Mammary epithelial cell (primary cell): ENCODE measurements at places on chromosomes 2 and 18. TPM values are rescaled to one million over a fixed set of nuclear protein-coding genes. Genes with fewer than 3 reads are reported as not detected.

Gene VAMP5
- total RNA-seq = 6.0 and 7.3 TPM in 2 replicates

Gene GRB14
- total RNA-seq = 7.3 TPM

Gene CNTNAP5
- total RNA-seq = not detected

Gene SPEG
- 55.4 and 77.6 TPM in 2 replicates for total RNA-seq

Gene POTEI
- total RNA-seq = 0.17 TPM

Gene DSG3
- 183 and 266 TPM in 2 replicates for total RNA-seq

Gene FEV
- total RNA-seq = not detected

Gene ZSWIM2
- not detected for total RNA-seq

Gene C2orf78
- total RNA-seq = not detected

Gene DNAJC10
- 159 and 207 TPM in 2 replicates for total RNA-seq

Gene DYSF
- total RNA-seq = 46.5 TPM

Gene FAP
- total RNA-seq = 52.8 and 53.0 TPM in 2 replicates
